ENCODE measurements at places on chromosomes 5 and 9.

- DNase-seq = no peak
Measured at GRCh38 chr5:178074266-178074952, 38.9 kb upstream of the N4BP3 start.

DNA sequence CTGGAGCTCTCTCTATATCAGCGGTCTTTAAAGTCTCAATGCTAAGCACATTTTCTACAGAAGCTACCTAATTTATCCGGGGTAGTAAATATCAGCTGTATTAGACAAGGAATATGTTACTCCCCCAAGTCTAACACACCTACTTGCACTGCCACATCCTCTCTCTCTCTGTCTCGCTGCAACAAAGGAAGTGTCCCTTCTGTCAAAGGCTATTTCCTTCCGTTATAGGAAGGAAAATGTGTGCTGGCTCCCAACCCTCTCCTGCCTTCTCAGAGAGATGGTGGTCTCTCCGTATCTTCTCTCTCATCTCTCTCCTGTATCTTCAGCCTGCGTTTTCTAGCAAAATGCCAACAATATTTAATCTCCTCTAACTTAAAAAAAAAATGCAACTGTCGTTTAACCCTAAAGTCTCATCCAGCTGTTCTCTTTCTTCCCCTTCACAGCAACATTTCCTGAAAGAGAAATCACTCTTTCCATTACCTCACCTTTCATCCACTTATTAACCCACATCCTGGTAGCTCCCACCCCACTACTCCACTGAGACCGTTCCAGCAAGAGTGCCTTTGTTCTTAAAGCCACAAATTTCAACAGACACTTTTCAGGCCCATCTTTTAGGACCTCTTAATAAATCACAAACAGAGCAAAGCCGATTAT lies 2.3 kb downstream of the TTF1 start:
- peak; percentile 56 for DNase-seq

GRCh38 chr5:120007598-120007997 lies 378.2 kb downstream of the FAM170A start:
- no peak for DNase-seq

GRCh38 chr5:160565376-160565775 lies 143.7 kb downstream of the PTTG1 start:
- no peak for DNase-seq

GRCh38 chr5:181084621-181085195 lies 44.6 kb downstream of the BTNL9 start:
- no peak for DNase-seq

GRCh38 chr9:135341612-135342169 lies 137.9 kb upstream of the PPP1R26 start:
- DNase-seq = no peak

DNA sequence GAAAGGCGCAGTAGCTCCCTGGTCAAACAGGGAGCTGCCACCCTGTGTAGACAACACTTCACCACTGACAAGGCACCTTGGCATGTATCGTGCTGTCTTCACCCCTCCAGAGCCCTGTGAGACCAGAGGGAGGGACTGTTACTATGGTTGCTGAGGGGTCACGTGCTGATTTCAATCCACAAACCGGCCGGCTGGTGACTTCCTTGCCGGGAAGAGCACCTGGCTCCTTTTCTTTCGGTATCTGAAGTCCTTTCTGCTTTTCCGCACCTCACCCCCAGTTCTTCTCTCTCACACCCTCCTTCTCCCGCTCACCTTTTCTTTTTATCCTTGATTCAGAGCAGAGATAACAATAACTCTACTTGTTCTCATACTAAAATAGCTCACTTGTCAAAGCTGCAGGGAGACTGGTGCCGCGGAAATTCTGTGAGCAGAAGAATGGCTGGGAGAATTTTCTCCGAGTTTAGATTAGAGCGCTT lies 327.2 kb downstream of the ZSWIM6 start:
- no peak for DNase-seq

- no peak for DNase-seq
Measured at GRCh38 chr5:171483551-171484135, 64.2 kb downstream of the FGF18 start.

DNA sequence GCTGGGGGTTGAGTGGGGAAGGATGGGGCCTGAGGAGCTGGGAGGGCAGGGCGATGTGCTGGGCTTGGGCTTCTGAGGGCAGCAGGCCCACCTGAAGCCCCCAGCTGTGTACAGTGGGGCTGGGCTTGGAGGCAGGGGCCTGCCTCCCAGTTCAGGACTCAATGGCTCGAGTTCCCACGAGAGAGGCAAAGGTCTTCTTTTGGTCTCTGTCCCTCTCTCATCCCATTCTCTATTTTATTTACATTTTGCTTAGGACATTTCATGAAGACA lies 180.6 kb downstream of the MACROH2A1 start:
- DNase-seq = no peak

GRCh38 chr5:4581289-4581688 lies 558.8 kb upstream of the ADAMTS16 start:
- no peak for DNase-seq
